ENCODE measurements at places on chromosomes 7 and 10.

DNA sequence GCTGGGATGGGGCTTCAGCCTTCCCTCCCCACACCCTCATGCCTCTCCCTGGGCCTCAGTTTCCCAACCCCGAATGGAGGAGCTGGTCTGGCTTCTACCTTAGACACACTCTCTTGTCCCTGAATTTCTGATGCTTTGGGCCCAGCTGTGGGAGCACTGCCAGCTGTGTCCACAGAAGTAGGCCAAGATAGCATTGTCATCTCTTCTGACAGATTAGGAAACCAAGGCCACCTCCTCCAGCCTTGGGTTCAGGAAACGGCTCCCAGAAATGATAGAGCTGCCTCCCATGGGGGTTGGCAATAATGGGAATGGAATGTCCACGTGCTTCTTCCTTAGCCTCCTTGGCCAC, 1.3 kb downstream of the PPIF start:
- peak; percentile 82 for DNase-seq

- no peak for DNase-seq
Observed at GRCh38 chr10:70879207-70879606, 9.2 kb downstream of the PCBD1 start.

GRCh38 chr7:100620804-100621203, 8.5 kb downstream of the MOSPD3 start:
- no peak for DNase-seq

GRCh38 chr10:28800144-28800543, 122.8 kb downstream of the BAMBI start:
- no peak for DNase-seq

DNA sequence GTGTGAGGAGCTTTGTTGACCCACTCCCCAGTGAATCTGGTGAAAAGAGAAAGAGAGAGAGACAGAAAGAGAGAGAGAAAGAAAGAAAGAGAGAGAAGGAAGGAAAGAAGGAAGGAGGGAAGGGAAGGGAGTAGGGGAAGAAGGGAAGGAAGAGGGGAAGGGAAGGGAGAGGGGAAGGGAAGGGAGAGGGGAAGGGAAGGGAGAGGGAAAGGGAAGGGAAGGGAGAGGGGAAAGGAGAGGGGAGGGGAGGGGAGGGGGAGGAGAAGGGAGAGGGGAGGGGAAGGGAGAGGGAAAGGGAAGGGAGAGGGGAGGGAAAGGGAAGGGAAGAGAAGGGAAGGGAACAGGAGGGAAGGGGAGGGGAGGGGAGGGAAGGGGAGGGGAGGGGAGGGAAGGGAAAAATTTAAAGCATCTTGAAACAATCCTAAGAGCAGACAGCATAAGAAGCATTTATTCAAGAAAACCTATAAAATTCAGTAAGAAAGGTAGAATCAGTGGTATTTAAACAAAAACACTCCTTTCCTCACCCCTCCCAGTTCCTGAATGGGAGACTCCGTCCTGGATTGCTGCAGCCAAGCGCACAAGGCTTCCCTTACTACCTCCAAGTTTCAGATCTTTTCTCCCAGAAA, 846.2 kb upstream of the POM121L12 start:
- no peak for DNase-seq

DNA sequence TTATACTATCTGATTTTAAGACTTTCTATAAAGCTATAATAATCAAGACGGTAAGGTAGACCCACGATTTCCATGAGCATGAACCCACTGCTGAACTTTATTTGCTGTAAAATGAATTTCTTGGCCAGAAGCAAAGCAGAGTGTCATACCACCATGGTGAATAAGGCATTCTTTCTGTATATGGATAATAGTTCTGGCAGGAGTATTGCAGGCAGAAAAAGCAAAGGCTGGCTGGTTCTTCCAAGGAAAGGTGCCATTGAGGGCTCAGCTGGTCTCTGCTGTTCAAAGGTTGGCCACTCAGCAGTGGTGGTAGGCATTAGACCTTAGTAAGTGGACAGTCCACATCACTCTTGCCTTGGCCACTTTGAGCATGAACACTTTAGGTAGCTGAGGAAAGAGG, 104.1 kb upstream of the KCNMA1 start:
- no peak for DNase-seq

GRCh38 chr10:49271346-49271745, 27.6 kb upstream of the C10orf71 start:
- DNase-seq = no peak

DNA sequence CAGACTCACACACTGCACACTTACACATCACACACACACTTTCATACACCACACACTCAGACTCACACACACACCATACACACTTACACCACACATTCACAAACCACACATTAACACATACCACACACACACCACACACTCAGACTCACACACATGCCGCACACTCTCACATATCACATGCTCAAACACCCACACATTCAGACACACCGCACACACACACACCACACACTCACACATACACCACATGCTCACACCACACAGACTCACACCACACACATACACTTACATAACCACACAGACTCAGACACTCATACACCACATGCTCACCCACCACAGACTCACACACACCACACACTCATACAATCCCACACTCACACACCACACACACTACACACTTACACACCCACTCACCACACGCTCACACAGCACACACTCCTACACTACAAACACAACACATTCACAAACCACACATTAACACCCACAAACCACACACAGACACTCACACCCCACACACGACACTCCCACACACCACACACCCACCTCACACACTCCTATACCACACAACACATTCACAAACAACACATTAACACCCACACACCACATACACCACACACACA, 125.4 kb downstream of the EVX1 start:
- no peak for DNase-seq

GRCh38 chr7:51154201-51154600, 162.4 kb downstream of the COBL start:
- DNase-seq = no peak

GRCh38 chr10:48466611-48467240, 138.1 kb downstream of the ARHGAP22 start:
- DNase-seq = peak; percentile 64

GRCh38 chr7:11436316-11436715, 395.7 kb downstream of the THSD7A start:
- no peak for DNase-seq
